T-cell (primary cell): ENCODE measurements at places on chromosomes 13 and 19.
A peak's percentile ranks its signal among the peaks of the same experiment; 100 is the strongest.

DNA sequence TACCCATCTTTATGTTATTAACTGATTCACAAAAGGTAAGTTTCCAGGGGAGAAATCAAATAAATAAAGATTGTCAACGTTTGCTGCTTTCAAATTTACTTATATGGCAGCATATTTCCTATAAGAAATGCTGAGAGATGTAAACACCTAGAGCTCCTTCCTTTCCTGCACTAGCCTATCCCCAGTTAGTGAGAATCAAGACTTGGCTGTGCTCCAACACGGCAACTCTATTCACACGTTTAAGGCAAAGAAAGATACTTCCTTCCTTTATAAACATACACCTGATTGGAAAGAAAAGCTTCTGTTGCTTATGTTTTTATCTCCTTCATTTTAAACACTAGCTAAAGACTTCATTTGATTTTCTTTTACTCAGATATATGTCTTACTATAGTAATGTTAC lies 107.0 kb downstream of the PCDH9 start:
- DNase-seq, result no peak

DNA sequence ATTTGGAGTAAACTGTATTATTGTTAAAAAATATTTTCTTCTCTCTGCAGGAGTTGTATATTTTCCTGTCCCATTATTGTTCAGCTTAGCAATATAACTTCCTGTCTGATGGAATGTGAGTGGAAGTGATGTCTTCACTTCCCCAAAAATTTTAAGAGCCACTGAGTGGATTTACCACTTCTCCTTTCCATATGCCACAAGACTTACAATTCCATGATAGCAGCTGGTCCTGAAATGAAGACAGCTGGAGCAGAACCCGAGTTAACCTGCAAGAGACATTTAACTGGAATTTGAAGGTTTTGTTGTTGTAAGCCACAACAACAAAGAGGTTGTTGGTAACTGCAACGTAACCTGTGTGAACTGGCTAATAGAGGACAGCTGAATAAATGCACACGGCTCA lies 23.4 kb upstream of the TBC1D4 start:
- DNase-seq, result no peak

- DNase-seq, result no peak
Measured at GRCh38 chr13:31022928-31023530, 90.6 kb downstream of the TEX26 start.

DNA sequence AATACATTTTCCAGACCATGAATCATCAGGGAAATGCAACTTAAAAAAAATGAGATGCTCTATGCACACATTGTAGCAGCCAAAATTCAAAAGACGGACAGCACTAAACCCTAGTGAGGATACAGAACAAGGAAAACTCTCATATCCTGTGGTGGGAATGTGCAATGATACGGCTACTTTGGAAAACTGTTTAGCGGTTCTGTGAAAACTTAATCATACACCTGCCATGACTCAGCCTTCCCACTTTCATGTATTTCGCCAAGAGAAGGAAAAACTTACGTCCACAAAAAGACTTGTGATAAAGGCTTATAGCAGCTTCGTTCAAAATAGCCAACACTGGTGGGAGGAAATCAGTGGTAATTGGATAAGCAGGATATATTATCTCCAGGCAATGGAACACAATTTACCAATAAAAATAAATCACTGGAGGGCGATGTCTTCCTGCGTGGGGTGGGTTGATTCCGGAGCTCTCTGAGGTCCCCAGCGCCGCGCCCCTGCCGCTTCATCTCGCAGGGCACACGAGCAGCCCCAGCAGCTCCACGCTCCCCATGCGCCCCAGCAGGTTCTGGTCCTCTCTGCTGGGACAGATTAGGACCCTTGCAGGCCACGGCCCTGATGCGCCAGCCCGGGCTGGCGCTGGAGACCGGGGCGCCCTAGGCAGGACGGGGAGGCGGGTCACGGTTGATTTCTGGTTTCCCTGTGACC lies 97.2 kb upstream of the ARHGEF7 start:
- no peak for DNase-seq

DNA sequence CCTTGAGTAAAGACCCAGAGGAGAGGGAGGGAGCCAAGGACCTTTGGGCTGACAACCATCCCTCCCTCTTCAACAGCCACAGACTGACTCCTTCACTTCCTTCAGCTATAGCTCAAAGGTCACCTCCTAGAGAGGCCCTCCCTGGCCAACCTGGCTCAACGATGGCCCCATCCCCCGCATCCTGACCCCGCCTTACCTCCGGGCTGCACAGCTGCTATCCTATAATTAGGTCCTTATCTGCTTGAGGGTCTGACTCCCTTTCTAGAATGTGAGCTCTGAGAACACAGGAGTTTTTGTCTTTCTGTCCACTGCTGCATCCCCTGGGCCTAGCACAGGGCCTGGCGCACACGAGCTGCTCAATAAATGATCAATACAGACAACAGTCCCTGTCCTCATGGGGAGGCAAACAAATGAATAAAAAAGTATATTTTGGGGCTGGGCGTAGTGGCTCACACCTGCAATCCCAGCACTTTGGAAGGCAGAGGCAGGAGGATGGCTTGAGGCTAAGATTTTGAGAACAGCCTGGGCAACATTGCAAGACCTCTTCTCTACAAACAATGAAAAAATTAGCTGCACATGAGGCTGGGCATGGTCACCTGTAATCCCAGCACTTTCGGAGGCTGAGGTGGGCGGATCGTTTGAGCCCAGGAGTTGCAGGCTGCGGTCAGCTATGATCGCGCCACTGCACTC lies 6.6 kb upstream of the LGALS4 start:
- DNase-seq, result no peak

- no peak for DNase-seq
Measured at GRCh38 chr13:59658027-59658737, 505.5 kb downstream of the DIAPH3 start.

GRCh38 chr13:36344886-36345437 lies 1.2 kb downstream of the SPART start:
- DNase-seq, result peak; percentile 1
